Activated CD4-positive, alpha-beta memory T cell treated with anti-CD3 and anti-CD28 coated beads, Interleukin-2, amount 10 ng/mL, durations not matched to agents 7 days and 5 days (primary cell): ENCODE measurements at places on chromosomes 1 and 21. TPM values are rescaled to one million over a fixed set of nuclear protein-coding genes. Genes with fewer than 3 reads are reported as not detected.

DNA sequence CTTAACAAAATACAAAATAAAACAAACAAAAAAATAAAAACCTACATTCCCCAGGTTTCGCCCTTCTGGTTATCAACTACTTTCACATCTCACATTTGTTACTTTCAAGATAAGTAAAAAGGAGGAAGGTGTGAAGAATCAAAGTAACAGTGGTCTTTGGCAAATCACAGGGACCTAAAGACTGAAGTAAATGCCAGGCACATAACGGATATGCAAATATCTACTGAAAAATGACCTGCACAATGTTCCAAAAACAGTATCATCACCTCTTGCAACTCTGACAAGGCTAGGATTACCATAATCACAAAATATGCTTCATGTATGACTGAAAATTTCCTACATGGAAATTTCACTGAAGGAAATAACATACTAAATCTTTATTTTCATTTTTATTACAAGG, 29.3 kb downstream of the COP1 start:
- peaks cover 26% of the 10 kb centered on the region for H3K4me1 ChIP-seq
- DNase-seq = no peak
- H3K27ac ChIP-seq = peak overlapping the region; percentile 28
- H3K36me3 ChIP-seq = peaks cover 55% of the 10 kb centered on the region
- H3K27me3 ChIP-seq = no peaks in the 10 kb centered on the region

GRCh38 chr1:78044796-78045562, 787 bp upstream of the GIPC2 start:
- H3K36me3 ChIP-seq = no peaks in the 10 kb centered on the region
- peaks cover 42% of the 10 kb centered on the region for H3K27me3 ChIP-seq
- no peak for DNase-seq
- H3K4me3 ChIP-seq = peak overlapping the region; percentile 70

Gene CBR1
- 42.0 TPM for total RNA-seq

- H3K36me3 ChIP-seq = no peaks in the 10 kb centered on the region
- H3K4me1 ChIP-seq = no peaks in the 10 kb centered on the region
- DNase-seq = no peak
These were observed 498.2 kb upstream of the C1orf87 start for GRCh38 chr1:60571811-60572210.

DNA sequence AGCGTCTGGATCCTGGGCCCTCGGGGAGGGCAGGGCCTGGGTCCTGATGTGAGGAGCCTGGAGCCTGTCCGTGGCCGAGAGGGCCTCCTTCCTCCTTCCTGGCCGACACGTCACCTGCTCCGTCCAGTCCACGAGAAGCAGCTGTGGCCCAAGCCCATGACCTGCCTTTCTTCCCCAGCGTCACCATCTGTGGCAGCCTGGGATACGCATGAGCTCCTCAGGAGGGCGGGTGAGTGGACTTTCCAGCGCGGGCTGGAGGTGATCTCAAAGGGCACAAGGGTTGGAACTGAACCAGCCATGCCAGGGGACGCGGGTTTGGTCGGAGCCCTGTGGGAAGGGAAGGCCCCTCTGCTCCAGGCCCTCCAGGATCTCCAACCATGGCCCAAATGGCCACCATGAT, 90.4 kb downstream of the DHRS3 start:
- no peak for DNase-seq
- H3K27ac ChIP-seq = no peak overlapping the region
- H3K36me3 ChIP-seq = no peaks in the 10 kb centered on the region
- H3K4me1 ChIP-seq = peaks cover 7% of the 10 kb centered on the region
- H3K27me3 ChIP-seq = no peaks in the 10 kb centered on the region
- H3K4me3 ChIP-seq = no peak overlapping the region
